ENCODE measurements at places on chromosomes 2 and 18.

DNA sequence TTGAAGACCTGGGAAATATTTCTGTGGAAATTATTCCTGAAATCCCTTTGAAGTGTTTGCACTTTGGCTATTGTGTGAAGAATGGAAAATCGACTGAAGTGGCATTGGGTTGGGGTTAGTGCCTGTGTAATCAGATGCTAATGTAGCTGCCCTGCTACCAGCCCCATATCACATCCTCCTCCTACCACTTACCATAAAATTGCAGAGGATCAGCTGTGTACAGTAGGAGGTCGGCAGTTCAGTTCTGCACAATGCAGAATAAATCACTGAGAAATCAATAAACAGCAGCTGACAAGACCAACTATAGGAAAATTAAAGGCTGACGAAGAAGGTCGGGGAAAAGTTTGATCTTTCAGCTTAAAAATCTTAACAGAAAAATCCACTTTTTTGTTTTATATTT, 440.9 kb downstream of the PTPRM start:
- no peak for DNase-seq

DNA sequence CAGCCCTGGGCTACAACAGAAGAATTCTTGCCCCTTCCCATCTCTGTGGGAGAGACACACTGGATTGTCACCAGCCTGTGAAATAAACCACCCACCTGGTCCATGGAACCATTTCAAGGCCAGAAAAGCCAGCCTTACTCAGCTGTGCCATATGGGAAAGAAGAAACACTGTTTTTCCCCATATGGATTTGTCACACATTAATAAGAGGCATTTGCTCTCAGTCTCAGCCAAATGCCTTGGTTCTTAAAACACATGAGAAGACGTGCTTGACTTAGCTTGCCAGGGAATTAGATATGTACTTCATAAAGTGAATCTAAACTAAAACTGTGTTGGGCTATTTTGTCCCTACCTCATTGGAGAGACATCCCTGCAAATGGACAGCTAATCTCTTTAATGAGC, 308.6 kb upstream of the TNP1 start:
- no peak for DNase-seq

DNA sequence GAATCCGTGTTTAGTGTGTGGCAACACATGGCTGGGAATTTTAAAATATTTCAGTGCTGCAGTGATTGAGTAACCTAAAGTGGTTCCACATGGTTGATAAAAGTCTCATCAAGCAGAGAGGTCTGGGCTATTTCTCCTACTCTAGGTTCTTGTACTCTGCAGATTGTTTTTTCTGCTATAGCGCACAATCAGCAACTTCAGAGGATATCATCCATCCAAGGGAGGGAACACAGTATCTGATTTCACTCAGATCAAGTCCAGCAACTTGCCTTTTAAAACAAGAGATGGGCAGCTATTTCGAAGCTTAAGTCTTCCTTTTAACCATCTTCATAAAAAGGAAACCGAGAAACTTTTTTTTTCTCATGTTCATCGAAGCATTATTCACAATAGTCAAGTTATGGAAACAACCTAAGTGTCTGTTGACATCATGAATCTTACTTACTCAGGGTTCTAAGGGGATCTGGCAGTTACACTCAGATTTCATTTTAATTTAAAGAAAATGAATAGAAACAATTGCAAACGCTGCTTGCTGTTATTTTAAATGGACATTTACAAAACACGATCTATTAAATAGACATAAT, 172.7 kb upstream of the TRIB2 start:
- DNase-seq, result no peak

- DNase-seq, result no peak
Measured at GRCh38 chr2:41377837-41378236, 670.0 kb upstream of the PKDCC start.

DNA sequence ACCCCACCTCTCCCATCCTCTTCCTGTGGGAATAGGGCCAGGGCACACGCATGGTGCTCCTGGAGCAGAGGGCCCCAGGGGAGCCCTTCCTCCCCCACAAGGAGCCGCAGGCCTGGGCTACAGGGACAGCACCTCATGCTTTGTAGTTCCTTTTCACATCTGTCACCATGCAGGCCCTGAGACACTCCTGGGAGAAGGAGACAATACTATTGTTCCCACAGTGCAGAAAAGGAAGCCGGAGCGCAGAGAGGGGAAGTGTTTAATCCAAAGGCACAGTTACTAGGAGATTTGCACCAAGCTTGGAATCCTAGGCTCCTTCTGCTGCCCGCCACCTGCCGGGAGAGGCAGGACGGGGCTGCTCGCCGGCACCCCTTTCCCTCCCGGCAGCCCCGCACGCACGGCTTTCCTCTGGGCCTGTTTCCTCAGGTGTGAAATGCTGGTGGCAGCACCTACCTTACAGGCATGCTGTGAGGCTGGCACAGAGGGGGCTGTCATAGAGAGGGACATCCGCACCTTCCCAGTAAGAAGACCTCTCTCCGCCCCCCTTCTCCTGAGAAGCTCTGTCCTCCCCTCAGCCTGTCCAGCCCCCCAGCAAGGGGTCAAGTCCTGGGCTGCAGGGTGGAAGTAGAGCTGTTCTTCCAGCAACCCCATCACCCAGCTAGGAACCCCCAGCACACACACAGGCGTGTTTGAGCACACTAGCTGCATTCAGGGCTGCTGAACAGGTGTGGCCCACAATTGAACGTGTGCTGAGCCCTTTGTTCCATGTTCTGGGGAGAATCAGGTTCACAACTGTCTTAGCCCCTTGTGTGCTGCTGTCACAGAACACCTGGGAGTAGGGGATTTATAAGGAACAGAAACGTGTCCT, 62.6 kb downstream of the SMAD7 start:
- DNase-seq, result no peak

- DNase-seq, result no peak
Measured at GRCh38 chr18:33840212-33840593, 262.2 kb downstream of the ASXL3 start.

GRCh38 chr2:160270571-160271113, 70.6 kb upstream of the ITGB6 start:
- DNase-seq, result no peak

GRCh38 chr18:7856116-7856515, 289.0 kb downstream of the PTPRM start:
- DNase-seq, result no peak

DNA sequence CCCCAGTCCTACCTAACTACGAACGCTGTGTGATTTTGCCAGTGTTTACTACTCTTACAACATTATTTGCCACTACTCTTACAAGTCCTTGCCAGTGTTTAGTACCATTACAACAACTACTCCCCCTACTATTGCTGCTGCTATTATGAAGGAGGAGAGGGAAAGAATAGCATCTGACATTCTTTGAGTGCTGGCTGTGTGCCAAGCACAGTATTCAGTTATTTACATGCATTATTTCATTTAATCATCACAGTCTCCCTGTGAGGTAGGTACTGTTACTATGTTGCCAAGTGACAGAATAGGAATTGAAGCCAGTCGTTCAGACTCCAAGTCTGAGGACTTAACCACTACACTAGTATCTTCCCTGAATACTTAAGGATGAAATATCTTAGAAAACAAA, 185.9 kb upstream of the FOSL2 start:
- DNase-seq, result no peak

GRCh38 chr2:13103151-13103550, 386.4 kb downstream of the TRIB2 start:
- DNase-seq, result no peak

DNA sequence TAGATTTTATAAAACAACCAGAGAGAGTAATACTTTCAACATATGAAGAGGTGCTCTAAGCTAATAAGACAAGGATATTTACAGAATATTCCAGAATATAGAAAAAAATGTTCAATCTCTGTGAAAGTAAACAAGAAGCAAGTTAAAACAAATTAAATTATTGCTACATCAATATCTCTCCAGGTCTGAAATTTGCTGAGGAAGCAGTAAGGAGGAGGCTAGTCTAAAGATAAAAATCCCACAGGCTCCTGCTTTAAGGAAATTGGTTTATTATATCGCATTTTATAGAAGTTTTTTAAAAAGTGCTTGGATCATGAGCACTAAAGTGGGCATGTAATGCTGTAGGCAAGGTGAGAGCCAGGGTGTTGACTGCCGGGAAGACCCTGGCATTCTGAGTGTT, 39.7 kb upstream of the ASB18 start:
- DNase-seq, result no peak

DNA sequence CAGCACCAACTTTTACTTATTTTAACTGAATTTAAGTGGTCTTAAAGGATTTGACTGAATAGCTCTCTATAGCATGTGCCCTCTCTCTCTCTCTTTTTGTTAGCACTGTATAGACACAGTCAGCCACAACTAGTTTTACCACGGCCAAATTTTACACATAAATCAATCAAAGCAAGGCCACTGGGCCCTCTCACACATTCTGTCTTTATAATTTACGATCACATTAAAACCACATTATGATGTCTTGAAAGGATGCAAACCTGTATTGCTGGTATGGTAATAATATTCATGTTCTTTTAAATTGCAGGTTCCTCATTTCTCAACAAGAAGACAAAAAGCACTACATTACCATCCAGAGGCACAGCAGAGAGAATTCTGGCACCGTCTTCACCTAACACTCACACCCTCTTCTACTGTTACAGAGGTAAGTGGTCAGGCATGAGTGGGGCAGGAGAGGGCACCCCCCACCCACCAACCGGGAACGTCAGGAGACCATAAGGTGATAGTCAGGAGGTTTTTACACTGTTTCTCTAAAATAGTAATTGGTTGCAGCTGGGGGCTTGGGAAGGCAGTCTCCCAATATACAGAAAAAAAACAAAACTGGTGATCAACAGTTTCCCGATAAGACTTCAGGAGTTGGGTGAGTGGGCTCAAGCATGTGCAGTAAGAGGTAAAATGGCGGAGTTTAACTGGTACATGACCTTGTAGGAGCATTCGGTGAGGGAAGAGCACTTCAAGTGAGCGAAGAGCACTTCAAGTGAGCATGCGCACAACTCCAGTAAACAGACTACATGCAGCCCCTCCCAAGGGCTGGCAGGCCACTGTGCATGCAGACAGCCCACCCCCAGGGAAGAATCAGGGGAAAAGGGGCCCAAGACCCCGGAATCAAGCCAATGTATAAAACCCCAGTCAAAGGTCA, 296.7 kb downstream of the PIEZO2 start:
- no peak for DNase-seq

- DNase-seq, result no peak
Measured at GRCh38 chr2:133377021-133377481, 191.2 kb downstream of the NCKAP5 start.

DNA sequence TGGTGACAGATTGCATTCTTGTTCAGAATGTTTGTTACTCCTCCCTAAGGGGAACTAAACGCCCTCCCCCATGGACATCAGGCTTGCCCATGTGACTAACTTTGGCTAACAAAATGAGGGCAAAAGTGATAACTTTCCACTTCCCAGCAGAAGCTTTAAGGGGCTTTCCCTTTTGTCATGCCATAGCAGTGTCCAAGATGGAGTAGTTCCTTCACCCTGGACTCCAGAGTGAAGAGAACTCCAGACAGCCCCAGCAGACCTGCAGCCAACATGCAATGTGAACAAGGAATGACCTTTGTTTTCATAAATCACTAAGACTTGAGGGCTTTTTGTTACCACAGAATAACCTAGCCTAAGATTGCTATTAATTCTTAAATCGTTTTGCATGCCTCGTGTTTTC, 163.5 kb downstream of the ZEB2 start:
- no peak for DNase-seq

- DNase-seq, result no peak
Measured at GRCh38 chr2:117512307-117512706, 302.2 kb upstream of the DDX18 start.

- no peak for DNase-seq
Measured at GRCh38 chr2:76478266-76479035, 767.7 kb upstream of the GCFC2 start.

DNA sequence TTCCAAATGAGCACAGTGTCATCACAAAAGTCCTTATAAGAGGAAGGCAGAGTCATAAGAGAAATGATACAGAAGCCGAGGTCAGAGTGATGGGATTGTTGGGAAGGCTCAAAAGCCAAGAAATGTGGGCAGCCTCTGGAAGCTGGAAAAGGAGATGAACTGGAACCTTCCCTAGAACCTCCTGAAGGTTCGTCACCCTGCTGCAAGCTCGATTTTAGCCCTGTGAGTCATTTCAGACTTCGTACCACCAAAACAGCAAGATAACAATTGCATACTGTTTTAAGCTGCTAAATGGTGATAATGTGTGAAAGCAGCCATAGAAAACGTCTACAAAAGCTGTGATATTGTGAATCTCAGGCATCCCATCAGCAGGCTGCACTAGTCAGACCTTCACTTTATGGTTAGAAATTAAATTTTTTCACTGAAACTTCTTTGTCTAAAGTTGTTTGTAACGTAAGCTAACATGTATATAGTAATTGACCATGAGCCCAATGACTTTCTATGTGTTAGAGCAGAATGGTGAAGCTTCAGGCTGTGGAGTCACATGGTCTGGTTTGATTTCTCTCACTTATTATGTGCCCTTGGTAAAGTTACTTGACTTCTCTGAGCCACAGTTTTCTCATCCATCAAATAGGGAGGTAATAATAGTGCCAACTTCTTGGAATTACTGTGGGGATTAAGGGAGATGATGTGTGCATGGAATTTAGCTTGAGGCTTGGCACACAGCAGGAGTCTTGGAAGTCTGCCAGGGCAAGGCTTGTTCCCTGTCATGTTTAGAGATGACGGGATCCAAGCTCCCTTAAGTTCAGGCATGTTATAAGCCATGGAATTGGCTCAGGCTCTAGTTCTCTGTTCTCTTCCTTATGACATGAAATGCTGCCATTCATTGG, 132.0 kb upstream of the CCDC195 start:
- no peak for DNase-seq

GRCh38 chr2:9264301-9264700, 57.7 kb downstream of the ASAP2 start:
- DNase-seq, result no peak

- no peak for DNase-seq
Measured at GRCh38 chr2:119434664-119435063, 3.0 kb downstream of the TMEM37 start.

DNA sequence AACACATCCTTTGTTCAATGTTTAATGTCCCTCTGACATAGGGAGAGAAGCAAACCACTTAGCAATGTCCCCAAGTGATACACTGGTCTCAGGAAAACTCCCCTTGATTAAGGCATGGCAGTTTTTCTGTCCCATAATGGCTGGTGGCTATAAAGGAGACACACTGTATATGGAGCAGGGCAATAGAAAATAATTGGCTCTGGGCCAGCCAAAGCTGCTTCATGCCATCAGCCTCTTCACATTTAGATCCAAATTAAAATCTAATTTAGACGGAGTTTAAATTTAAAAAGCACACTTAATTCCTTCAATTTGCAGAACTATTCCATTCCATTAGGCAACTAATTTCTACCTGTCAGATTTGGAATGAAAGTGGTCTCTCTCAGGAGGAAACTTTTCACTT, 638.1 kb downstream of the DSC3 start:
- DNase-seq, result no peak

GRCh38 chr18:56937874-56938430, 208.9 kb upstream of the BOD1L2 start:
- DNase-seq, result no peak

All from stimulated activated CD4-positive, alpha-beta T cell treated with anti-CD3 and anti-CD28 coated beads, Interleukin-1b, Interleukin-23, amount 100 ng/mL, for 1 hour (primary cell).